Kidney (tissue), 22 donors: ENCODE measurements at places on chromosomes 3 and 15. TPM values are rescaled to one million over a fixed set of nuclear protein-coding genes. Genes with fewer than 3 reads are reported as not detected.

The ACTRT3 gene
- 4.5 TPM for polyA plus RNA-seq

- DNase-seq: no peak
These were observed 340.8 kb upstream of the DCBLD2 start for GRCh38 chr3:99242271-99242670.

DNA sequence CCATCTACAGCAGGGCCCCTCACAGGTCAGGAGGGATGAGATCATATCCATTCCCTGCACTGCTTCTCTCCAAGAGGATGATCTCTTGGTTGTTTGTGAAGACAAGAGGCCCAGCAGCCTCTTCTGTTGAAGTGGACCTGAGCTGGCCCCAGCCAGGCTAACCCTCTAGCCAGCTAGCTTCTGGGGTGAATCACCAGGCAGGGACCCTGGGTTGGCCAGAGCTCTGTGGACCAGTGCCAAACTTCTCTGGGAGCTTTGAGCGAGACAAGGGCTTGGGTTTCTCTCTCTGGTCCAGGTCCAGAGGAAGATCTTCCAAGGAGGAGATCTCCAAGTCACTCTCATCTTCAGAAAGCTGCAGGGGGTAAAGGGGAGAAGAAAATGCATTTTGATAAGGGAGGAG is 52.7 kb downstream of the CLDN18 start:
- no peak for DNase-seq

- DNase-seq: no peak
These were observed 779.4 kb downstream of the TUSC7 start for GRCh38 chr3:117488983-117489382.

DNA sequence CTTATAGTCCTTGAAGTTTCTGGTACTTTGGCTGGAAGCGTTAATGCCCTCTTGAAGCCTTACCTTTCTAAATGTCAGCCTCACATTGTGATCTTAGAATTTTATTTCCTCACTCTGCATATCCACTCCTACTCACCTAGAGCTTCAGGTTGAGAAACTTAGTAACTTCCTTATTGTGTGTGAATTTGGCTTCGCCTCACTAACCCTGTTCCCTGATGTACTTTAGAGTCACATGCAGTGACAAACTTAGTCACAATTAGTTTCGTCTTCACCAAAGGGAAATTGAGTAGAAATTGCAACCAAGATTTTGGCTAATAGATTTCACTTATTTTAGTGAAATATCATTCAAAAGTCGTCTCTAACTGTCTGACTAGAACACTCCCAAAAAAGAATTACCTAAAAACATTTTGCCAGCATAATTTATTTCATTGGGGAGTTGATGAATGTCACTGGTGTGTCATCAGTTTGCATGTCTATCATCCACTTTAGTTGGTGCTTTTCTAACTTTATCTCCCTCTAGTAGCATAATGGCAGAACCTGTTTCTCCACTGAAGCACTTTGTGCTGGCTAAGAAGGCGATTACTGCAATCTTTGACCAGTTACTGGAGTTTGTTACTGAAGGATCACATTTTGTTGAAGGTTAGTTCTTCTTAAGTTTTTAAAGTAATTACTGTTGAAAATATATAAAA is 960 bp downstream of the MFN1 start:
- peak; percentile 29 for DNase-seq

The FES gene
- polyA plus RNA-seq: 9.3 TPM

GRCh38 chr3:54660714-54661132 is 267.1 kb downstream of the LRTM1 start:
- DNase-seq: peak; percentile 30

The MESP2 gene
- 0.24 TPM for polyA plus RNA-seq

DNA sequence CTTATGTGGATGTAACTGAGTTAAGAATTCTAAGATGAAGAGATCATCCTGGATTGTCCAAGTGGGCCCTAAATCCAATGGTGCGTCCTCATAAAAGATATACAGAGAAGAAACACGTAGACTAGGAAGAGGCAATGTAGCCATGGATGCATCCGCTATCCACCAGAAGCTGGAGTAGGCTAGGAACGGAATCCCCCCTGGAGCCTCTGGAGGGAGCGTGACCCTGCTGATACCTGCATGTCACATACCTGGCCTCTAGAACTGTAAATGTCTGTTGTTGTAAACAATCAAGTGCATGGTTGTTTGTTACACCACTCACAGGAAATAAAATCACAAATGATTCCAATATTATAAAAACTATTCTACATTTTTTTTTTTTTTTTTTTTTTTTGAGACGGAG is 254.5 kb upstream of the RORA start:
- no peak for DNase-seq

The MST1 gene
- polyA plus RNA-seq: 152 TPM
